ACHN (cell line): ENCODE measurements at places on chromosomes 3 and 15.

DNA sequence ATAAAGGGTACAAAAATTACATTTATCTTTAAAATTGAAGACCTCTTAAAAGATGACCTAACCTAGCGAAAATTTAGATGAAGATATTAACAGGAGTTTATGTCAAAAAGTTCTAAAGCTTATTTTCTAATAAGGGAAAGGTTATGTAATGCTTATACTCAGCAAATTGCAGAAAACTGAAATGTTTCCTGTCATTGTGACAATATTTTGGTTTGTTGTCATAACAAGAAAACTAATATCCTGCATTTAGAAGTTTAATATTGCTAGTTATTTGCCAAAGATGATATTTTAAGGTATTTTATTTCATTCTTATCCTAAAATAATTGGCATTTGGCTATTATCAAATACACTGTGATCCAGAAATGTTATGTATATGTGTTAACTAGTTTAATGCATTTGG is 294.5 kb downstream of the C3orf38 start:
- no peak for DNase-seq

GRCh38 chr3:46846624-46847542 is 16.4 kb downstream of the MYL3 start:
- DNase-seq: no peak

DNA sequence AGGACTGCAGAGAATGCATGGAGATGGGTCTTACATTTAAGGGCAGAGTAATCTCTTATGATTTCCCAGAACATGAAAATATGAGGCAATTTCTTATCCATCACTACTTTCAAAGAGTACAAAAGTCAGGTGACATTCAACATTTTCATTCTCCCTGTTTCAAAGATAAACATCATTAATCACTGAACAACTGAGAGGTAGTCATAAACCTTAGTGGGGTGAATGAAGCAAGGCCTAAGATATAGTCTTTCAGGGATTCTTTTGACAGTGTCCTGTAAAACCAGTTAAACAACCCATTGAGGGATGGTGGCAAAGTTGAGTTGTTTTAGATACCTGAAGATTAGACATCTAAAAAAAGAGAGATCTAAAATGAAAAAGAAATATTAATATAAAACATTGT is 271.6 kb upstream of the CBLB start:
- no peak for DNase-seq

GRCh38 chr3:195207731-195208130 is 63.2 kb downstream of the XXYLT1 start:
- no peak for DNase-seq

GRCh38 chr3:53337167-53337940 is 10.0 kb downstream of the DCP1A start:
- DNase-seq: no peak

DNA sequence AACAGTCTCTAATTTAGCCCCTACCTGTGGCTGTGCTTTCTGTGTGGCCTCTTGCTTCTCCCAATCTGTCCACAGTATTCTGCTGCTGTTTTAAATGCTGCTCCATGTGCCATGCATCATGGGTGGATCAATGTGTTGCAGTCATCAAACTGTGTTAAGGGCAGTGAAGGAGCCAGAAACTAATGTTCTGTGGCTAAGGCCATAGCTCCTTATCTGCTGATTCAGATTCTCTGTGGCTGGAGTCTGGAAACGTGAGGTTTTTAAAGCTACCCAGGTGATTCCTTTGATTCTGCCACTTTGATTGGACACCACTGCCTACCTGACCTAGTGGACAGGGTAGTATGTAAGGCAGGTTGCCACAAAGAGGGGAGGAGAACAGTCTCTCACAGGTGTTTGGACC is 44.8 kb downstream of the MORC1 start:
- no peak for DNase-seq

GRCh38 chr3:192928016-192928415 is 10.4 kb upstream of the MB21D2 start:
- DNase-seq: no peak
